Stimulated activated CD4-positive, alpha-beta T cell treated with anti-CD3 and anti-CD28 coated beads, TNF-alpha, amount 100 ng/mL, for 48 hours (primary cell): ENCODE measurements at places on chromosomes 6 and 20.

DNA sequence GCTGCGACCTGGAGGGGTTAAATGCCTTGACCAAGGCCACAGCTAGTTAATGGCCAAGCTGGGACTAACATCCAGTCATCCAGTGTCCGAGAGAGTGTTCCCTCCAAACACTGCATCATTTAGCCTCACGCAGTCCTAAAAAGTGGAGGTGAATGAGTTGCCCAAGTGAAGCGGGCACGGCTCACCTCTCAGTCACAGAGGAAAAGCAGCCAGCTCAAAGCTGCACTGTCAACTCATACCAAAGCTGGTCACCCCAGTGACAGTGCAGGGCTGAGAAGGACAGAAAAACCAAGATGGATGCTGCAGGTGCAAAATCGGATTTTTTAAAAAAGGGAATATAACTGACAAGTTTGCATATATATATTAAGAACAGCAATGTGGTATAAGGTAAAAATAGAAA is 168.5 kb downstream of the SYNDIG1 start:
- no peak for DNase-seq

DNA sequence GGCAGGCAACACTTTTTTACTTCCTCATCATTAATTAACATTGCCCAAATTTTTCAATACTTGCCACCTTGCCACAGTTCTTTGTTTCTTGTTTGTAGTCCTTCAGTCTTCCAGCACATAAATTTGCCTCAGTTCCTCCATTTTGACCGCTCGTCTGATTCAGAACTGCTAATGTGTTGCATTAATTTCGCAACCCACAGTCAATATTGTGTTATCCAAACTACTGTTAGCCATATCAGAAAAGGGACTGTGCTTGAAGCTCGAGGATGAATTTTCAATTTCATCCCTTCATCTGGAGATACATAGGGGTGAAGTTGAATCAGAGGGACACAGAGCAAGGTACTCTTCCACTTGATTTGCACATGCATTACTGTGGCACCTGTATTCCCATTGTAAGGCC is 421.5 kb downstream of the CDKAL1 start:
- no peak for DNase-seq

DNA sequence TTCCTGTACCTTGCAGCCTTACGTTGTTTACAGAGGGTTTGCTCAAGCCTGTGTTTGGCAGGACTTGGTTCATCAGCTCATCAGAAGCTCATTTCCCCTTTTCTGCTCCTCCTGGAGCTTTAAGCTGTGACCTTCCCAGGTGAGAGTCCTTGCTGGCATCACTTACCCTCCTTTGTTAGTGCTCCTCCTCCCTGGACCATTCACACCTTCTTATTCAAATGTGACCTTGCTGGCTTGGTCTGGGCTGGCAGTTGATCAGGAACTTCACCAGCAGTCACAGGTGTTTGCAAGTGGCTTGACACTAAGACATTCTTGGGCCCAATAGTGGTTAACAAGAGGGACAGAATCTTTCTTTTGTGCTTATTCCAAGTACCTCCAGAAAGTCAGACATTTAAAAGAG is 148.8 kb downstream of the C6orf58 start:
- DNase-seq: no peak

- no peak for DNase-seq
Measured at GRCh38 chr6:109801794-109802193, 110.7 kb downstream of the FIG4 start.

GRCh38 chr20:20594171-20594530 is 118.3 kb downstream of the RALGAPA2 start:
- DNase-seq: no peak

GRCh38 chr6:112148103-112148502 is 60.7 kb downstream of the FAM229B start:
- no peak for DNase-seq

- DNase-seq: no peak
Measured at GRCh38 chr20:37540001-37540400, 12.3 kb upstream of the BLCAP start.

GRCh38 chr20:33568378-33568777 is 78.5 kb downstream of the CBFA2T2 start:
- no peak for DNase-seq

DNA sequence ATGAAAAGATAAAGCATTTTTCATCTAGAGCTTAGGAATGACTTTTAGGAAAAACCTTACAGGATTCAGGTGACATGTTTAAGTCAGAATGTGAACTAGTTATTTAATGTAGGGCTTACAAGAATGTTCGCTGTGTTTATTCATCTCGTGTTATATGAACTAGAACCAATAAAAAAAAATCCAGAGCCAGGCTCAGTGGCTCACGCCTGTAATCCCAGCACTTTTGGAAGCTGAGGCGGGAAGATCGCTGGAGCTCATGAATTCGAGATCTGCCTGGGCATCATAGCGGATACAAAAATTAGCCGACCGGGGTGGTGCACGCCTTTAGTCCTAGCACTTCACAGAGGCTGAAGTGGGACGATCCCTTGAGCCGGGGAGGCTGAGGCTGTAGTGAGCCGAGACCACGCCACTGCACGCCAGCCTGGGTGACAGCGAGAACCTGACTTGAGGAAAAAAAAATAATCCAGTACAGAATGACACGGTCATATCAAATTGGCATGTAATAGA is 46.3 kb downstream of the OR2B2 start:
- no peak for DNase-seq

DNA sequence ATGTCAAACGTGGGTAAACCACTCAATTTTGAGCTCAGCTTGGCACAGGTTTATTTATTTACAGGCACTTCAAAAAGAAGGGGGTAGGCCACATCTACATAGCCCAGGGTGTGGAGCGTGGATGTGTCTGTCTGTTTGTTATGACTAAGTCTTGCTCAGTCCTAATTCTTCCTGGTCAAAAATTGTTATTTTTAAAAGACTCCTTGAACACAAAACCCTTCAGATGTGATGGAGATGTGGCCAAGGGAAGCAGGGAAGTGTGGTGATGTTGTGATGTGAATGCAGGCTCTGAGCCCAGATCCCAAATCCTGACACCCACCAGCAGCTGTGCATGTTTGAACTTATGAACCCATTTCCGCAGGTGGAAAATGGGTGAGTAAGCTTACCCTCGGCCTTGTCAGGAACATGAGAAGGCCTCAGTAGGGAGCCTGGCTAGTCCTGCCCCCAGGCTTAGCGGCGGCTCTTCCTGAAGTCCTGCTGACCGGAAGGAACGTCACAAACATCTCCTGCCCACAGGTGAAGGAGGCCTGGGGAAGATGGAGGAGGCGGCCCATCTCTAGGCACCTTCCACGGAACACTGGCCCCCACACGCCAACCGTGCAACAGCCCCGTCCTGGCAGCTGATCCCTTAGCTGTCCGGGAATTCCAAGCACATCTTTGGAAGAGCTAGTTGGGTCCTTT is 119.7 kb downstream of the MYLK4 start:
- DNase-seq: no peak

DNA sequence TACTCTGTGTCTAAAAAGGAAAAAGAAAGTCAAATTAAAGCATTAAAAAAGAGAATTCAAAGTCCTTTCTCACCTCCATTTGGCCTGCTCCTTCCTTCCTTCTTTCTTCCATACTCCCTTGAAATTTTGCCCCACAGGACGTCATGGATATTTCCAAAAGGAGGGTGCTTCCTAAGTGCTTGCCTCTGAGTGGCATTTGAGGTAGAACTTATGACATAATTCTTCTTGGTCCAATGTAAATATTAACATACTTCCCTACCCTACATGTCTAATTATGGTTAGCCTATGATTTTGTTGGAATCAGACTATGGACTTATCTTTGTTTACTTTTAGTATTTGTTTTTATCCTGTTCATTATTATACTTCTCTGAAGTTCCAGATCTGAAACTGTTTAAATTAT is 132.3 kb downstream of the PFDN4 start:
- no peak for DNase-seq

GRCh38 chr6:146887447-146888077 is 288.8 kb downstream of the ADGB start:
- no peak for DNase-seq

GRCh38 chr6:26215585-26216358 is 128.5 kb downstream of the HFE start:
- DNase-seq: no peak

DNA sequence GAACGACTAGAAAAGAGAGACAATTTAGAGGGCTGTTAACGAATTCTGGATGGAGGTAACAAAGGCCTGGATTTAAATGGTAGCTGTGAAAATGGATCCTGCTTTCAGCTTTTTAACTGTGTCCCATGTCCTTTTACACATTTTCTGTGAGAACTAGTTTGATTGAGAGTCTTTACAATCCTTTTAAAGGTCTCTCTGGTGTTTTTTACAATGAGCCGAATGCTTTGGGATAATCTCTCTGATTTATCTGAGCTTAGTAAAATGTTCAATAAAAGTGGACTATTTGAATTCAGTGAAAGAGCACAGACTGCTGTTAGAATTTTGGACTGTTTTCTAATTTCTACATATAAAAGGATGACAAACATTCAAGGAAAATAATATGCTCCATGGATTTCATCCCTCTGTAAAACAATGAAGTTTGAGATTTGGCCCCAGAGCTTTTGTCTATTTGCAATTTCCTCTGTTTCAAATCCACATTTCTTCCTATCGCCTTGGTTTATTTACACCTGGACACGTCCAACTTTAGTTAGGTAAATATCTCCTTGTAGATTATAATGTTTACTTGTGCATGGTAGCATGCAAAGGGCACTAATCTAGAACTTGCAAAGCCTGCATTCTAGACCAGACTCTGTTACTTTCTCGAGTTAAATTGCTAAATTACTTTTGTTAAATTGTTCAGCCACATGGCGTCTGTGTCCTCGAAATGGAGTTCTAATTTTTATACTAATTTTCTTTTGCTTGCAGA is 871.0 kb upstream of the CITED2 start:
- no peak for DNase-seq

DNA sequence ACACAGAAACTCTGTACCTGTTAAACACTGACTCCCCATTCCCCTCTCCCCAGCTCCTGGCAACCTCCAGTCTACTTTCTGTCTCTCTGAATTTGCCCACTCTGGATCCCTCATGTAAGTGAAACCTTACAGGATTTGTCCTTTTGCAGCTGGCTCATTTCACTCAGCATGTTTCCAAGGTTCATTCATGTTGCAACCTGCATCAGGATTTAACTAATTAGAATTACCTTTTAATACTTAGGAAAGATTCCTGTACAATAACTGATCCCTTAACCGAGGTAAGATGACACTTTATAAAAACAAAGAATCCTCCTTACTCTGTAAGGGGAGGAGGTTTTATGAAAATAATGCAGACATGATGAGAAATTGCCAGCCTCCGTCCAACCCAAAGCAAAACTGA is 113.1 kb upstream of the MTHFD1L start:
- DNase-seq: no peak

DNA sequence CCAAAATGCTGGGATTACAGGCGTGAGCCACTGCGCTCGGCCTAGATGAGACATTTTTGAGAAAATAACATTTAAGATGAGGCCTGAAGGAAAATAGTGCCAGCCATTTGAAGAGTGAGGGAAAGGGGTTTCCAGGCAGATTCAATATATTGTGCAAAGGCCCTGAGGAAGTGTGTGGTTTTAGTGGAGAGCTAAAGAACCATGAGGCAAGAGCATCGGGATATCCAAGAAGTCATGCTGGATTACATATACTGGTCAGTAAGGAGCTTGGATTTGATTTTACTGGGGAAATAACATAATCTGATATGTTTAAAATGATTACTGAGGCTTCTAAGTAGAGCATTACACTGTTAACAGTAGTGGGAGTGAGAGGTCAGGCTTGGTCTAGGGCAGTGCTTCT is 47.0 kb downstream of the CARMIL1 start:
- no peak for DNase-seq

DNA sequence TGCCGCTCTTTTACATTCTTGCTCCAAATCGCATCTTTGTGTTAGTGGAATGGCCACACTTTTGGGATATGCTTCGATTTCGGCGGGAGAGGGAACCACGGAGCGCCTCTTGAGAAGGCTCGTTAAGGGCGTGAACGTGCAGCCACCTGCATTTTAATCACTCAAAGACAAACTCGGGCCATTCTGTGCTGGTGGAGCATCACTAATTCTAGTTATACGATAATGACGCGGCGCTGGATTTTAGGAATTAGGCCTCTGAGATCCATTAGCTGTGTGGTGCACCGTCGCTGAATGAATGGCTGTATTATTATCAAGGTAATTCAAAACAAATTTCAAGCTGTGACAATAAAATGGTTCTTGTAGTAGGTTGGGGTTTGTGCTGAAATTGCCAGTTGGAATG is 305.6 kb downstream of the CDH4 start:
- no peak for DNase-seq

DNA sequence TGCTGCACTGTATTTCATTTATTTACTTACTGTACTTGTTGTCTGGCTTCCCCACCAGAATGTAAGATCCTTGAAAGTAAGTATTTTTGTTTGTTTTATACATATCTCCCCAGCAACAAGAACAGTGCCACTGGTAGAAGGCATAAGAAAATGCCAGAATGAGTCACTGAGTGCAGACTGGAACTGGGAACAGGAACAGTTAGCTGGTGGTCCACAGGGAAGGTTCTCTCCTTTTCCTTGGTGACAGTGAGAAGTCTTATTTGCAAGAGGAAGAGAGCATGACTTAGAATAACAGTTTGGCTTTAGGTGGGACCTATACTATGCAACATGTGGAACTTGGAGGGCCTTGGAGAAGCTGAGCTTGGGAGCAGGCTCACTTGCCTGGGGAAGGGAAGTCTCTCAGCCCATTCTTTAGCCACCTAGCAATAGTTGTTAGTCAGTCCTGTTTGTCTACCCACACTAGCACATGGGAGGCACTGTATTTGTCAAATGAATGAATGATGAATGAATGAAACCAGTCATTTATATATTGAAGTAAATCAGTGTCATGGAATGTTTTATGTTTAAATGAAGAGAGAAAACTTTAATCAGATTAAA is 203.5 kb downstream of the KCNQ5 start:
- no peak for DNase-seq

DNA sequence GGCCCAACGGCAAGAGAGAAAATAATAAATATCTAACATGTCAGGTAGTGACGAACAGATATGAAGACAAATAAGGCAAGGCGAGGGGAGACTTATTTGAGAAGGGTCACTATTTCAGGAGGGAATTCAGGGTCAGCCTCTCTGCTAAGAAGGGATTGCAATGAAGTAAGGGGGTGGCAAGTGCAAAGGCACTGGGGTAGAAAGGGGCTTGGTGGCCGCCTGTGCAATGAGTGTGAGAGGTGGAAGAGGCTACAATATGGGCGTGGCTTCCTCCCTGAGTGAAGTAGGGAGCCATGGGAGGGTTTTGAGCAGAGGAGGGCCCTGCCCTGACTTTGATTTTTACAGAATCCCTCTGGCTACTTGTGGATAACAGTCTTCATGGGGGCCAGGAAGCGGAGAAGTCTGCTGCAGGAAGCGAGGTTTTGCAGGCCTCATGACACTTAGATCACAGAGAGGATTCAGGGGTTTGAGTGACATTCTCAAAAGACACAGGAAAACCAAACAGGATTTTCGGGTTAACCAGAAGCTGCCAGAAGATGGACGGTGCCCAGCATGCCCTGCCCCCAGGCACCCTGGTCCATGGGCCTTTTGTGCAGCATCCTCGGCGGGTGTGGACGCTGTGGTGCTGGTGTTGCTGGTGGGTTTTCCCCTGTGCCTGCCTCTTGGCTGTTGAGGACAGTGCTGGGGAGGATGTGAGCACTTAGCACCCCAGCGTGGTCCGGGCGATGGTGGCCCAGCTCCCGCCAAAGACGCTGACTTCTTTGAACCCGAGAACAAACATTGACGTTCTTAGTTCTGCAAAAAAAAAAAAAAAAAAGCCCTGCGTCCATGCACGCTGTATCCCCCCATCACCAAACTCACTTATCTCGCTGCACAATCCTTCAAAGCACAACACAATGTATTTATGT is 124.2 kb upstream of the PTPN1 start:
- DNase-seq: no peak
